ENCODE measurements at places on chromosomes 16 and 17.

DNA sequence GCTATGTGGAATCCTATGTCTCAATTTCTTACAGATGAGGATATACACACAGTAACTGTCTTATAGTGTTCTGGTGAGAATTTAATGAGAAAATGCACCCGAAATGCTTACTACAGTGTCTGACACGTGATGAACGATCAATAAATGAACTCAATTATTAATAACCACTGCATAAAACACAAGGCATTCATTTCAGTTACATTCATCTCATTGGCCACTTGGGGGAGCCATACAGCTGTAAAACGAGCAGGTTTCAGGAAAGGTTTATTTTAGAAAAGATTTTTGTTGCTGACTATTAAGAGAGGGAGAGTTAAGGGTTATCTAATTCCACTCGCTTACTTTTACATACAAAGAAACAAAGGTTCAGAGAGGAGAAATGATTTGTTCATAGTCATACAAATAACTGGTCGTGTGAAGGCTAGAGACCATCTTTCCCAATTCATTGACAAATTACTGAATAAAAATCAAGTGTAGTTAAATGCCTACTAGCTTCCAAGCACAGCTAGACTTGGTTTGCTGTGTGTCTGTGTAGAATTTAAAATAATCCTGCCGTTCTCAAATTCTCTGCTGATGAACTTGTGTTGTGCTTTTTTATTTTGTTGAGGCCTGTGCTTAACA, 160.1 kb downstream of the MAP2K4 start:
- peak; percentile 33 for DNase-seq

DNA sequence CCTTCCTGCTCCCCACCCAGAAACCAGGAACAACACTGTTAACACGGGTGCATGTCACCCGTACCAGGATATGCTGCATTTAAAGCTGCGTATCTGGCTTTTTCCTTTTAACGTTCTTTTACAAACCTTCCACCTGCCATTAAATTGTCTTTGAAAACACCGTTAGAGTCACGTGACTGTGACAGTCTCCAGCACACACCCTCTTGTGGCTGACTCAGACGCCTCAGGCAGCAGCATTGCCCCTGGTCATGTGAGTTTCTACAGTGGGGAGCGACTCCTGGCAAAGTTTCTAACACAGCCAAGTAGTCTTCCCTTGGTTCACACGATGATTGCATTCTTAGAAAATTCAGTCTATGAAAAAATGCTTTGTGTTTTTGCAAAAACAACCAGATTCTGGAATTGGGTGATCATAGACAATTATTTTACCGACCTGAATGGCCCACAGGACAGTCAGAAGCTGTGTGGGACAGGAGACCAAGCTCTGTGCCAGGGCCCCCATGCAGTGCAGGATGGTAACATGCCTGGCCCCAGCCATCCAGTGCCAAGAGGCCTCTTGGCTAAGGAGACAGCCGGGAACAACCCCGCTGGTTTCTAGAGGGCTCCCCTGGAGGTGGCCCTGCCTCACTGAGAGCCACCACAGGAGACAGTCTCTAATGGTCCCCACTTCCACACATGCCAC, 199.1 kb downstream of the KATNIP start:
- peak; percentile 44 for DNase-seq

- no peak for DNase-seq
Measured at GRCh38 chr16:78448658-78449271, 349.3 kb downstream of the WWOX start.

DNA sequence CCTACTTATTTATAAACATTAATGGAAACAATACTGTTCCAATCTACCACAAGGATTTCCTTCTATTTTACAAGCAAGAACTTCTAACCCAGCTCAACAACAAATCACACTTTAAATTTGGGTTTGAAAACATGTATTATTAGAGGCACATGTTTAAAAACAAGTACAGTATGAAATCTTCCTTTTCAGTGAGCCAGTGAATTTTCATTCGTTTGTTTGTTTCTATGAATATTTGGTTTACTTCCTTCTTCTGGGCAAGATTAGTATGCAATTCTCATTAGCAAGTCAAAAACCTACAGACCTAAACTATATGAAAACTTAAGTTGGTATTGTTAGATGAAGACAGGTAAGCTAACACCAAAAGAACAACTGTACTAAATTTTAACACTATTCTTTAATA, 25.7 kb downstream of the SLFN12 start:
- DNase-seq: no peak

- DNase-seq: no peak
Measured at GRCh38 chr17:59423137-59423724, 91.8 kb downstream of the YPEL2 start.

DNA sequence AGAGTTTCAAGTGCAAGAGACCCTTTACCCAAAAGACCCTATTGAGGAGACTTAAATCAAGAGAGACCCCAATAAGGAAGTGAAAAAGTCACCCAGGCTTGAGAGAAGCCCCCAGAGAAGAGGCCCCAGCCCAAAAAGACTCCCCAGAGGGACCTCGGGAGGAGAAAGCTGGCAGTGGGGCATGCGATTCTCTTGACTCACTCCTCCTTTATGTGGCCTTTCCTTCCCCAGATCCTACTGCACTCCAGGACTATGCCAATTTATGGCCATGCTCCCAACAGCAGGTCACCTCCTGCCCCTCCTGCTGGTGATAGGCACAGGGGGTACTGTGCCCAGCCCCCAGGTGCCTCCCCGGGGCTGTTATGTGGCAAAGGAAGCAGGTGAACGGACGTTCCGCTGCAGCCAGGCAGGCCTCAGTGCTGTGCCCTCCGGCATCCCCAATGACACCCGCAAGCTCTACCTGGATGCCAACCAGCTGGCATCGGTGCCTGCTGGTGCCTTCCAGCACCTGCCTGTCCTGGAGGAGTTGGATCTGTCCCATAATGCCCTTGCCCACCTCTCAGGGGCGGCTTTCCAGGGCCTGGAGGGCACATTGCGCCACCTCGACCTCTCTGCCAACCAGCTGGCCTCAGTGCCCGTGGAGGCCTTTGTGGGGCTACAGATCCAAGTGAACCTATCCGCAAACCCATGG, 16.3 kb downstream of the LRRC3C start:
- no peak for DNase-seq

GRCh38 chr17:68450391-68450790, 6.9 kb downstream of the WIPI1 start:
- DNase-seq: no peak

DNA sequence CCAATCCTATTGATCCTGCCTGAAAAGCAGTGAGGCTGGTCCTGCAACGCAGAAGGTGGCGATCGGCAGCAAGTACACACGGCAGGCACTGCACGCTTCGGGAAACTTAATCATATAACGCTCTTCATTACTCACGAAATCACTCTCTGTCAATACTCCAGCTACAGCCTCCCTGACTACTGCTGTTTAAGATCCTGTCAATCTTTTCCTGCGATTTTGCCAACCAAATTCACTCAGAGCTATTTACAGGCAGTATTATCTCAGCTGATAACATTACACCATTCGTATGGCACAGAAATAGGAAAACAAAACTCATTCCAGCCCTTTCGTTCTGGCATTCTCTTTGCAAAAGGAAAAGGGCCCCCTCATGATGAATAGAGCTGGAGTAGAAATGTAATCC, 262.4 kb upstream of the CDH8 start:
- no peak for DNase-seq

DNA sequence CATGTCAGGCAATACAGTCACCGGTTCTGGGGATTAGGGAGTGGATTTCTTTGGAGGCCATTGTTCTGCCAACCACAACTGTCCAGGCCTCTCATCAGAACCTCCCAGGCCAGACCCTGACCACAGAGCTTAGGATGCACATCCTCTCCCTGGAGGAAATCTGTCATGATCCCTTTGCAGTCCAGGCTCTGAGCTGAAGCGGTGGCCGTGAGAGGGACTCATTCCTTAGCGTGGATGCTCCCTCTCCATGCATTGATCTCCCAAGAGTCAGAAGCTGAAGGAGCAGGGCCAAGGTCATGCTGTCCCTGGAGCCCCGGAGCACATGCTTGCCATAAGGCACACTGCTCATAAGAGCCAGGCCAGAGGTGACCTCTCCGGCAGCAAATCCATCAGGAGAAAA, 181.4 kb downstream of the COPRS start:
- DNase-seq: no peak

DNA sequence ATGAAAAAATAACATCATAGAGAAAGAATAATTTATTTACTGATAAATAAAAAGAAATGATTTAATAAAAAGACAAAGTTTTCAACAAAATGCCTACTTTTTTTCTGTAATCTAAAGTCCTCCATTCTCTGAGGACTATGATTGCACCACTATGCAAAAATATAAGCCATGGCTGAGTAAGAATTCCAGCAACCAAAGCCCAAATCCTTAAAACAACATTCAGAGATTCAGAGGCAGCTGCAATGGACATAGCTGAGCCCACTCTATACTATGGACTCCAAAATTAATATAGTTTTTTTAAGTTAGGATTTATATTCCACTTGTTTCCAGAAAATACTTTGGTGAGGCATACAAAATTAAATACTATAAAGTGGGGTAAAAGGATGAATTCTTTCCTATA, 169.5 kb upstream of the C17orf78 start:
- no peak for DNase-seq

DNA sequence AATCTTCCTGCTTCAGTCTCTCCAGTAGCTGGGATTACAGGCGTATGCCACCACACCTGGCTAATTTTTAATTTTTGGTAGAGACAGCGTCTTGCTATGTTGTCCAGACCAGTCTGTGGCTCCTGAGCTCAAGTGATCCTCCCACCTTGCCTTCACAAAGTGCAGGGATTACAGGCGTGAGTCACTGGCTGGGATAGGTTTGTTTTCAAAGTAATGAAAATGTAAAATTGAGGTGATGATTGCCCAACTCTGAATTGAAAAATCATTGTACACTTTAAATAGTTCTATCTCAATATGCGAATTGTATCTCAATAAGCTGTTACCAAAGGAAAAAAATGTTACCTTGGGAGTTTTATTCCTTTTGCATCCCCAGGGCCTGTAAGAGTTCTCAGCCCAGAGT, 1.2 kb upstream of the AMFR start:
- no peak for DNase-seq

DNA sequence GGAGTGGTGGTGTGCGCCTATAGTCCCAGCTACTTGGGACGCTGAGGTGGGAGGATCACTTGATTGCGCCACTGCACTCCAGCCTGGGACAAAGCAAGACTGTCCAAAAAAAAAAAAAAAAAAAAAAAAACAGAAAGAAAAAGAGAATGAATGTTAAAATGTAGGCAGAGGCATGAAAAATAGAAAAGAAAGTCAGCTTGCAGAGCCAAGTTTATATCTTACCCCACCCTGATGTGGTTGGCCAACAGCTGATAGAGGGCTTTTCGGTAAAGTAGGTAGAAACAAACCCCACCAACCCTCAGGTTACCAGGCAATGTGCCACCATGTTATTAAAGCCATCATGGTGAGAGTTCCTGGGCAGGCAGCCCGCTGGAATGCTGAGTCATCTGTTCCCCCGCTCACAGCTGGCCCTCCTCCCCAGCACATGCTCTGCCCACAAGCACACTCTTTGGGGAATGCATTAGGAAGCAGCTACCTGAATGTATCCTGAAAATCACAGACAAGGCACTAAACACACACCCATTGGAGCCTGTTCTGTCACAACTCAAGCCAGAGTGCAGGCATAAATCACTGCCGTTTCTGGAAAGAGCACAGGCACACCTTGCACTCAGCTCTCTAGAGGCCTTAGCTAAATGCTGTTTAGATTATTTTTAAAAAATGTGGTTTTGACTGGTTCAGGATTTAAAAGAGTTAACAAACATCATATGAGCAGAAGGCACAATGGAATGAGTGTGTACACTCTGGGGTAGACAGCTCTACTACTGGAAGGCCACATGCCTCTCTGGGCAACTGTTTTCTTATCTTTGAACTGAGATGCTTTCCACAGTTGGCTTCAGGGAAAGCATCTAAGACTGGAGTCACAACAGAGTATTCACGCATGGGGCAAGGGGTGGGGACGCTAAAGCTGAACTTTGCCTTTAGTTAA, 128.5 kb downstream of the PARN start:
- no peak for DNase-seq

GRCh38 chr17:63478814-63479494, 2.1 kb downstream of the ACE start:
- peak; percentile 86 for DNase-seq

- DNase-seq: no peak
Measured at GRCh38 chr16:79155471-79155870, 445.1 kb downstream of the MAF start.

GRCh38 chr17:41010441-41010840, 1.5 kb upstream of the KRTAP3-1 start:
- DNase-seq: no peak

DNA sequence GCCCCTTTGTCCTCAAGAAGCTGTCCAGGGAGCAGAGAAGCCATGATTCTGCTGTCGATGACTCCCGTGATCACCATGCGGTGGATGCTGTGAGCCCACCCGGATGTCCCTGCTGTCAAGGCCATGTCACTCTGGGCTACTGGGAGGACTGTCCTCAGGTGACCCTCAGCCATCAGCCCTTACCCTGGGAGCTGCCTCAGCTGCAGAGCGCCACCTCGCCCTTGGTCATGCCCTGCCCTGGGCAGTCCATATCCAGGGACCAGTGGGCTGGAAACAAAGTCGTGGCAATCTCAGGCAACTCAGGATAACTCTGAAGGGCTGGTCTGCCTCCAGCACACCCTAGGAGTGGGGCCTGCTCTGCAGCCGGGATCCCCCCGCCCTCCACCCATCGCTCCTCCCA, 63.6 kb downstream of the CACNG5 start:
- DNase-seq: no peak

DNA sequence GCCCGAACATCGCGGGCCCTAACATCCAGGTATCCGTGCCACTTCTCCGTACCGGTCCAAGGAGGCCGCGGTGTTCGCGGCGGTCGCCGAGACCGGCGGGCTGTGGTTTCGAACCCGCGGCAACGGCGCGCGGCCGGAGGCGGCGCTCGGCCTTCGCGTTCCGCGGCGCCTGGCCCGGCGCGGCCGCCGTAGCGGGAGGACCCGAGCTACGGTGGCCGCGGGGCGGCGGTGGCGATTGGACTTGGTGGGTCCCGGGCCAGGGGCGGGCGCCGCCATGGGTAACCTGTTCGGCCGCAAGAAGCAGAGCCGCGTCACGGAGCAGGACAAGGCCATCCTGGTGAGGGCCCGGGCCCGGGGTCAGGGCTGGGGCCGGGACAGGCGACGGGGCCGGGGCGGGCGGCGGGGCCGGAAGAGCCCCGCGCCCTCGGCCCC, at the start of gene CHMP6:
CHMP6 (plus strand) TSS at position 197 of the 432 bp plus-strand sequence; CDS start at position 275, 78 bp downstream.
- peak; percentile 80 for DNase-seq

DNA sequence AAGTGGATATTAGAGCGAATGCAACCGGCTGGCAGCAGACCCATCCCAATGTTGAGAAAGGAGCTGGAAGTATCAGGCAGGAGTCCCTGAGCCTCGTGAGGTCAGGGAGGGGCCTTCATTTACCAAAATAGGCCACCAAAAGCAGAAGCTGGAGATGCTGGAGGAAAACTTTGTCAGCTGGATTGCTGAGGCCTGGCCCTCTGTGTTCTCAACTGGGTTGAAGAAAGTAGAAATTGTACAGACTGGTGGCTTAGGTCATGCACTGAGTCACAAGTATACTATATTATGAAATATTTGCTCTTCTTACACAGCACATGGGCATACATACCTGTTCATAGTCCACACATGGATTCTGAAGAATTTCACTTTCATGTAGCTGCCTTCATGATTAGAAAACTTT, 23.2 kb upstream of the TEKT3 start:
- no peak for DNase-seq

- no peak for DNase-seq
Measured at GRCh38 chr16:4960579-4960978, 2.4 kb downstream of the SEC14L5 start.

All from activated CD4-positive, alpha-beta T cell treated with anti-CD3 and anti-CD28 coated beads for 48 hours (primary cell).